Kidney tubule cell (primary cell): ENCODE measurements at places on chromosomes 4 and X.

DNA sequence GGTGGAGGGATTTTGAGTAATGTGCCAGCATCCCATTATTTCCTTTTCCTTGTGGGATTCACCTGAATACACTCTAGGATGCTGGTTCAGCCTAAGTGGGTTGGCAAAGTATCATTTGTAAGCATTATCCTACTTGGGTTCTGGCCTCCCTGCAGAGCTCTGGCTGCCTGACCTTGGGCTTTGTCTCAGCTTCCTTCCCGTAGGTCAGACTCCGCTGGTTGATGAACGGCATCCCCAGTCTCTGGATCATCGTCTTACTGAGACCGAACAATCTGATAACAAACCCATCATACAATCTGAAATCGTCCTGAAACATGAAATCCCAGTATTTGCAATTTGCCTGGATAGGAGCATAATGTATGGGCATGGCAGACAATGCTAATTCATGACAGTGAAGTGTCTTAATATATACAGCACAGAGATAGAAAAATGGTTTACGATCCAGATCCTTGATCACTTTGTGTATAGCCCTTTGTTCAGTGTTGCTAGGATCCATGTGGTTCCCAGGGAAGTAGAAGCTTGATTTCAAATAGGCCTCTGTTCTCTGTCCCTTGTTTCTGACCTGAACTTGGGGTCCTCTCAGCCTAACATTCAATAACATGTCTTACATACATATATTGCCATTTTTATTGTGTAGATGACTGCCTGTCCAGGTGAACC, 5.5 kb downstream of the MID2 start:
- DNase-seq, result no peak

DNA sequence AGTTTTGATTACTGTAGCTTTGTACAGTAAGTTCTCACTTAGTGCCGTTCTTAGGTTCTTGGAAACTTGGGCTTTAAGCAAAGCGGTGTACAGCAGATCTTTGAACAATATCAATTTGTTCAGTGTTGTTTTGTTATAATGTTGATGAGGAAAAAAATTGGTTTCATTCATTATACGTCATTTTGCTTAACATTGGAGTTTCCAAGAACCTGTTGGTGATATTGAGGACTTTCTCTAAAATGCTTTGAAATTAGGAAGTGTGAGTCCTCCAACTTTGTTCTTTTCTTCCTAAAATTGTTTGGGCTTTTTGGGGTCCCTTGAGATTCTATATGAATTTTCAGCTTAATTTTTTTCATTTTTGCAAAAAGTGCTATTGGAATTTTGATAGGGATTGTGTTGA, 49.1 kb downstream of the STAG2 start:
- DNase-seq, result no peak

- peak; percentile 35 for DNase-seq
These were observed 642.6 kb downstream of the PCDH7 start for GRCh38 chr4:31362756-31363155.

DNA sequence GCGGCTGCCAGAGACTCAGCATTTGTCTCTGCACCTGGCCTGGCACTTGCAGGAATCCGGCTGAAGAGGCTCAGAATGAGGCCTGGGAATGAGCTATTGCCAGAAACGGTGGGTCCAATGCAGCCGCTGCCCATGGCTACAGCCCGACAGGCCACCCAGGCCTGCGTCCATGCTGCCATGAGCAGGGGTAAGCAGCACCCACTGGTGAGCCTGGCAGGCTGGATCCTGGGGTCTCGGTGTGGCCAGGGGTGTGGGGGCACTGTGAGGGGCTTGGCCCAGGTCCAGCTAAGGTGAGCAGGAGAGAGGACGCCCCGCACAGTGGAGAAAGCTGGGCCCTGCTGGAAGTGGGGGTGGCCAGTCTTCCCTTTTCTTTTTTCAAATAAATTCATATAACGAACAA, 60.3 kb upstream of the MXD4 start:
- DNase-seq, result no peak

GRCh38 chrX:52509916-52510315, 6.9 kb downstream of the XAGE1B start:
- no peak for DNase-seq
